ENCODE measurements at places on chromosomes 13 and 19.

DNA sequence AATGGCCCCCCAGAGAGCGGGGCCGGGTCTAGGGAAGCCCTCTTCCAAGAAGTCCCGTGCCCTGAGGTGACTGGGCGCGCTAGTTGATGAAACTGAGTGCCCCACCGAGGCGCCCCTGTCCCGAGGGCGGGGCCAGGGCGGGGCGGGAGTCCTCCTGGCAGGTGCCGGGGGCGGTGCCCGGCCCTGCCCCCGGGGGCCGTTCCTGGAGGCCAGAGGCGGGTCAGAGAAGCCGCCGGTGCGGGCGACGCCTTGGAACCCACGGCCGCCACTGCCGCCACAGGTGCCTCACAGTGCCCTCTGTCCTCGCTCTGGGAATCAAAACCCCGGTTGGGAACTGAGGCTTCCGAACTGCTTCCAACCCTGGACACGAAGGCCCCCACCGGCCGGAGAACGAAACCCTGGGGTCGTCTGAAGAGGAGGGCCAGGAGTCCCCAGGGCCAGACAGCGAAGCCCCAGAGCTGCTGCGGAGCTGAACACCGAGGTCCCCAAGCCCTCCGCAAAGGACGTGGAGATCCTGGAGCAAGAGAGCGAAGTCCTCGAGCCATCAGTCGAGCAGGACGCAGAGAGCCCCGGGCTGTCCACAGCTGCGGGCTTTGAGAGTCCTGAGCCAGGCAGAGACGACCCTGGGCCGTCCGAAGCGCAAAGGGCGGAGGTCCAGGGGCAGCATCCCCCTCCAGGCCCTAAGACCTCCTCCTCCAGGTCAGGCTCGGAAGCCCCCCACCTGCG, at the start of gene MISP3:
TSS of gene MISP3 (plus strand) at position 252 of the 726 bp plus-strand sequence. CDS start 524 bp downstream, outside the sequence.
- DNase-seq = no peak

DNA sequence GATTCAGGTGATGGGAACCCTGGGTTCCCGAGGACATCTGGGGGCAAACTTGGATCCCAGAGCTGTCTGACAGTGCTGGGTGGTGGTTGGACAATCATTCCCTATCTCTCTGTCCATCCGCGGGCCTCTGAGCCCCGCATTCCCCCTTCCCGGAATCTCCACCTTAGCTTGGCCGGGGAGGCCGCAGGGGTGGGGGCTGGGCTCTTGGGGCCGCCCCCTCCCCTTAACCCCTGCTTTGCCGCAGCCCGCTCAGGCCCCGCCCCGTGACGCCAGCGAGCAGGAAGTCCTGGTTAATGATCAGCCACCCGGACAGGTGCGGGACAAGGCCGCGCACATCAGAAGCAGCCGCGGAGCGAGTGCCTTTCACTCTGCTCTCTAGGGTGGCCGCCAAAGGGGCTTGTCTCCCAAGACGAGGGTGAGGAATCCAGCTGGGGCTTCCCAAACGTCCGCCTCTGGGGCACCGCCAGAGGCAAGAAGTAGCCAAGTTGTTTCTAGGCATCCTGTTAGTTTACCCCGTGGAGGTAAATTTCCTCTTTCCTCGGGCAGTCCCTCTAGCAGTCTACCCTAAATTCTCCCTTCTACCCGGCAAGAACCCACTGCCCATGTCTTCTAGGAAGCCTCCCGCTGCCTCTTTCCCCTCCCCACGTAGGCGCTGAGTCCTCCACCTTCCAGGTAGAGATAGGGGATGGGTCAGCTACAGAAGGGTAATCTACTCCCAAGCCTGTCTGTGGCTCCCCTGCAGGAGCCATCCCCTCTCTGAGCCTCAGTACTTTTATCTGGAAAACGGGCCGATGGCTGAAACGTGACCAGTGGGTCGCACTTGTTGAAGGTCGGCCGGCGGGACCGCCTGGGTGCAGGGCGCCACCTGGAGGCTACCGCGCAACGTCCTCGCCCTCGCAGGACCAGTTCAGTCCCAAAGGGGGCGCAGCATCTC, 3.0 kb downstream of the IRF2BP1 start:
- no peak for DNase-seq

GRCh38 chr13:57624565-57625435, 6.7 kb upstream of the PCDH17 start:
- DNase-seq = no peak

- DNase-seq = no peak
Measured at GRCh38 chr19:937259-937694, 11.4 kb downstream of the ARID3A start.

DNA sequence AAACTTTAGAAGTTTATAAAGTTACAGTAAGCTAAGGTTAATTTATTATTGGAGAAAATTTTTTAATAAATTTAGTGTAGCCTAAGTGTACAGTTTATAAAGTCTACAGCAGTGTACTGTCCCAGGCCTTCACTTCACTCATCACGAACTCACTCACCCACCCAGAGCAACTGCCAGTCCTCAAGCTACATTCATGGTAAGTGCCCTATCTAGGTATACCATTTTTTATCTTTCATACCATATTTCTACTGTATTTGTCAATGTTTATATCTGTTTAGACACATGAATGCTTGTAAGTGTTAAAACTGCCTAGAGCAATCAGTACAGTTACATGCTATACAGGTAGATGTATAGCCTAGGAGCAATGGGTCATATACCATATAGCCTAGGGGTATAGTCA, 12.5 kb downstream of the INTS6 start:
- DNase-seq = no peak

DNA sequence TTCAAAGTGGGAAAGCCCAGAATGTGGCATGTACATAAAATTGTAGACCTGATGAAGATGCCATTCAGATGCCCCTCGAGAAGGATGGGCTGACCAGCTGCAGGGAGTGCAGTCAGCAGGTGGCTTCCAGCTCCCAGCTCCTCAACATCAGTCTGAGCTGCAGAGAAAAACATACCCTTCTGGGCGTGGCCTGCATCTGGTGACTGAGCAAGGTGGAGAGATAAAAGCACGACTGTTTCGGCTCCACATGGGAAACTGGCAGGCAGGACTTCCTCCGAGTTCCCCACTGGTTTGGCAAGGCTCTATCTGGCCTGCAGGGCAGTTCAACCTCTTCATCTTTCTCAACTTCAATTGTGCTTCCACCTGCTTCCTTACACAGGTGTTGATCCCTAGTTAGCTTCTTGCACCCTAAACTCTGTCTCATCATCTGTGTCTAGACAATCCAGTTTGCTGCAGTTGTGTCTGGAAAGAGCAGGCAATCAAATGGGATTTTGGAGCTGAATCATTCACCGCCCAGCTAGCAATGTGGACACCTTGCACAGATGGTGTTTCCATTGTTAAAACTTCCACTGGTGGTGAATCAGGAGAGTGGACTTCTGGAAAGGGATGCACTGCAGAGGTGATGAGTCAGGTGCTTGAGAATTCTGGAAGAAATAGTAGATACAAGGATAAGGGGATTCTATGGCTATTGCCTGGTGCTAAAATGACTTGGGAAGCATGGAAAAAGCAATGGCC, 56.8 kb downstream of the POLR1D start:
- no peak for DNase-seq

GRCh38 chr13:39955560-39955959, 300.1 kb downstream of the COG6 start:
- no peak for DNase-seq

DNA sequence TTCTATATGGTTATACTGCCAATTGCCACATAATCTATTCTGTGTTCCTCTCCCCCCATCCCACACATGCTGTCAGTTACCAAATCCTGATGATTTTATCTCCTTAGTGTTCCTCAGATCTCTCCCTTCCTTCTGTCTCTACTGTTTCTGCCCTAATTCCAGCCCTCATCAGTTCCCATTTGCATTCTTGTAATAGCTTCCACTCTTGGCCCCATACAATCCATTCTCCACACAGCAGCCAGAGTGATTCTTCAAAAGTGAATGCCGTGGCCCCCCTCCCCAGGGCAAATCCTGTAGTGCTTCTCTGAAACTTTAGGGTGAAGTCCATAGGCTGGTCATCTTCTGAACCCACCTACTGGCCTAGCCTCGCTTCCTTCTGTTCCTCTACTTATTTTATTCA, 114.4 kb downstream of the ZAR1L start:
- DNase-seq = no peak

GRCh38 chr19:13277104-13277809, 127.0 kb downstream of the IER2 start:
- DNase-seq = no peak

GRCh38 chr19:10881403-10882107, 10.2 kb downstream of the CARM1 start:
- DNase-seq = no peak

GRCh38 chr13:59774491-59774971, 389.2 kb downstream of the DIAPH3 start:
- DNase-seq = no peak

DNA sequence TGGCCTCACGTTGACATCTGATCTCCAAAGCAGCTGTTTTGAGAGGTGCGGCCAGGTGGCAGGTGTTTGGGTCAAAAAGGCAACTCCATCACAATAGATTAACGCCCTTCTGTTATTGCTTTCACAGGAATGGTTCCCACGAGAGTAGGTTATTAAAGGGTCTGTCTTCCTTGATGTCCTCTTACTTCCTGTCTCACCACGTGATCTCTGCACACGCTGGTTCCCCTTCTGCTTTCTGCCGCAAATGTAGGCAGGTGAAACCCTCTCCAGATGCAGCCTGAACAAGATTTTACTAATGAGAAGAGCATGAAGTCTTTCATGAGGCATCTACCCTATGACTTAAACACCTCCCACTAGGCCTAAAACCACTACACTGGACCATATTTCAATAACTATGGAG, 22.8 kb upstream of the ZNF564 start:
- no peak for DNase-seq

DNA sequence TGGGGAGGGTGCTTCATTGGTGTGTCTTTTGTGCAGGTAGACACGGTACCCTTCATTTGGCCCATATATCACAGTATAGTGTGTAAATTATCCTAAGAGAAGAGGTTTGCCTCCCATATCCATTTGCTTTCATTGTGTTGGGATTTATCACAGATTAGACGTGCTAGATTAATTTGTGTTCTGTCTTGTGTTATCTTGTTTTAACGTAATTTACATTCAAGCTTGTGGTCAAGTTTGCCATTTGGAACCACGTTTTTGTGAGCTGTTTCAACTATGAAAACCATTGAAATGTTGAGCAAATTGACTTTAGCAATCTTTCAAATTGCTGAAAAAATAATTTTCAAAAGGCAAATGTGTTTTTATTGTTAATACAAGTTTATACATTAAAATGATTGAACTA, 1826.5 kb downstream of the SLITRK5 start:
- no peak for DNase-seq
